ENCODE measurements at places on chromosomes 12 and 14. TPM values are rescaled to one million over a fixed set of nuclear protein-coding genes. Genes with fewer than 3 reads are reported as not detected.

Gene MLH3
- total RNA-seq, result 36.9 TPM

Gene GYS2
- not detected for total RNA-seq

Gene HOXC5
- not detected for total RNA-seq

Gene TCL1A
- total RNA-seq, result 3.0 TPM

Gene SERPINA3
- total RNA-seq, result not detected

Gene PTPRQ
- not detected for total RNA-seq
